ENCODE measurements at places on chromosomes 2 and 18.

- DNase-seq, result no peak
Observed at GRCh38 chr2:237201461-237202287, 116.0 kb downstream of the COPS8 start.

GRCh38 chr18:75141734-75142133, 67.2 kb downstream of the PTGR3 start:
- no peak for DNase-seq

DNA sequence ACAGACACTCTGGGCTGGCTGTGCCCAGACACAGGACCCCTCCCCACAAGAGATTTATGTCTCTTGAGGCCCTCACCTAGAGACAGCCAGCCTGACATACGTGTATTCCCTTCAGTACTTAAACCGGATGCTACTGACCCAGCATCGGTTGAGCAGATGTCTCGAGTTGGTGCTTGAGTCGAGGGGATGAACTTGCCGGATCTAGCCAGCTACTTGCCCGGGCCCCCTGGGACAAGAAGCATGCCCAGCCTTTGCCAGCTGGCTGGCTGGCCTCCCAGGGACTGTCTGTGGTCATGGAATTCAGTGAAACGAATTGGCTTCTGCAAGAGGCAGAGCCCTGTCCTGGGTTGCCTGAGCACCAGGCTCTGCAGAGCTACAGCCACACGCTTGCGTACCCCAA, 36.0 kb downstream of the DNMT3A start:
- DNase-seq, result no peak

- DNase-seq, result no peak
Observed at GRCh38 chr2:234374736-234375135, 122.1 kb downstream of the ARL4C start.

DNA sequence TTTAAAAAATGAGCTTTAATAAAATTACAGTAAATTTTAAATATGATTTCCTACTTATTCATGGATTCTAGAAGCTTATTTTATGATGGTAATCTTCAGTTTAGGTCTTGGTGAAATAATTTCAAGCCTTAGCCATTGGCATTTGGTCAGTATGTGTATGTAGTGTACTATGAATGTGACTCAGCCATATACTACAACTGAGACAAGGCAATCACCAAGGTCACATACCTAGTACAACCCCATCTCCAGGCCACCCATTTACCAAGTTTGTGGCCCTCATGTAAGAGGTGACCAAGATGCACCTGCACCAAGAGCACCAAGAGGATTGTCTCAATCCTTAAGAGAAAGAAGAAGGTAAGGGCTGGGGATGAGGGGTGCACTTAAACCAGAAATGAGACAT, 54.8 kb upstream of the FRZB start:
- no peak for DNase-seq

- peak; percentile 31 for DNase-seq
Observed at GRCh38 chr2:88159955-88160415, 10.2 kb upstream of the THNSL2 start.

GRCh38 chr2:31324016-31324633, 90.2 kb downstream of the EHD3 start:
- no peak for DNase-seq

DNA sequence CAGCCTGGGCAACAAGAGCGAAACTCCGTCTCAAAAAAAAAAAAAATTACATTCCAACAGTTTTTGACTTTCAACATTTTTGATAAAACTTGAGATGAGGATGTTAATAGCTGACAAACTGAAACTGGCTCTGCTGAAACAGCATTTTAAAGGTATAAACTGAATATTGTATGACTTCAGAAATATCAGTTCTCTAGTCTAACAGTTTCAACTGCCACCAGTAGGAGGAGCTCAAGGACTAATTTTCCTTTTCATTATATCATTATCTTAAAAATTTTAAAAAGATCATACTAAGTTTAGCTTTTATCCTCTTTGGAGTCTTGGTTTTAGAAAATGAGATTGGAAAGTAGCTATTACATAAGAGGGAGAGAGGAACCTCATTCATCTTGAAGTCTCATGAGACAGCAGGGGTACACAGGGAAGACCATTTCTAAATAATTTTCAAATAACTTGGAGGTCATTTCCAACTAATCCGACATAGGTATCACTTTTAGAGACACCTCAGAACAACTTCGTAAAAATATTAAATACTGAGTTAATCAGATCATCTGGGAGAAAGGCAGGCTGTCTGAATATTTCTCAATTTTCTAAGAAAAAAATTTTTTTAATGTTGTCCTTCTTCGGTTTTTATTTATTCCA, 37.6 kb upstream of the MCM6 start:
- DNase-seq, result no peak

DNA sequence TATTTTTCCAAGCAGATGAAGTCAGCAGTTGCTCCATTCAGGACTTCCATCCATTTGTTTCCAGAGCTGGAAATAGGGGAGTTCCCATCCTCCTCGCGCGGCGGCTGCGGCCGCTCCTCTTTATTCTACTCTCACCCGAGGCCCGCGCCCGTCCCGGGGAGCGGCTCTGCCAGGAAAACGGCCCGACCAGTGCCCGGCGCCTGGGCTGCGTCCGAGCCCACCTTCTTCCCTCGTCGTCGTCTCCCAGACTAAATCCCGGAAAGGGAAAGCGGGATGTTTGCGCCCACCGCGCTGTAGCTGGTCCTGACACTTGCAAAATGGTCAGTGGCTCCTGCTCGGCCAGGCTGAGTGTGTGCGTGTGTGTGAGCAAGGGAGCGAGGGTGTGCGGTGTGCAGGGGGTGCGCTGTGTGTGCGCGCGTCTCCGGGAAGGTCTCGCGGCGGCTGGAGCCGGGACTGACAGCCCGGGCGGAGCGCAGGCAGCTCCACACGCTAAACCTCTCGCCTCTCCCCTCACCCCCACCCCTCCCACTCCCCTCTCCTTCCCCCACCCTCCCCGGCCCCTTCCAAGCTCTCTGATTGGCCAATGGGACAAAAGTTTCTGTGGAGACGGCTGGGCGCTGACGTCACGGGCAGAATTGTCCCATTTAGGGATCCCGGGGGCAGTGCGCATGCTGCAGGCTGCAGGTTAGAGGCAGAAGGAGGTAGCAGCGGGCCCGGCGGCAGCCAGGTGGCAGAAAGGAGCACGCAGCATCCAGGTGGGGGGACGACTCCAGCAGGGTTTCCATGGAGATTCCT, at the start of gene NOL4:
Gene NOL4, minus strand, starts transcription at position 491 of the 795 bp plus-strand sequence. CDS start 1,660 bp downstream, outside the sequence.
- DNase-seq, result no peak

GRCh38 chr2:224173933-224174332, 134.8 kb upstream of the SERPINE2 start:
- DNase-seq, result no peak

DNA sequence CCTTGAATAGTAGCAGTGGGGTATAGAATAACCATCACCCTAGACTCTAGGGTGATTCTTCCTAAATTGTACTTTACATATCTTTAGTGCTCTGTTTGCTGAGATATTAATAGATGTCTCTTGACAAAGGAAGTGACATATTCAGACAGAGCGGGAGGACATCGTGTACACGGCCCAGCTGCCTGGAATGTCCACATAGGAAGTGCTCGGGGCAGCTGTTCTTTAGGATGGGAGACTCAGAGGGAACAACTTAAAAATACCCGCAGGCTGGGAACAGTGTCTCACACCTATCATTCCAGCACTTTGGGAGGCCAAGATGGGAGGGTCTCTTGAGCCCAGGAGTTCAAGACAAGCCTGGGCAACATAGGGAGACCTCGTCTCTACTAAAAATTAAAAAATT, 206.1 kb downstream of the FAM210A start:
- DNase-seq, result no peak

- DNase-seq, result no peak
Observed at GRCh38 chr2:143251681-143252080, 122.5 kb downstream of the ARHGAP15 start.

DNA sequence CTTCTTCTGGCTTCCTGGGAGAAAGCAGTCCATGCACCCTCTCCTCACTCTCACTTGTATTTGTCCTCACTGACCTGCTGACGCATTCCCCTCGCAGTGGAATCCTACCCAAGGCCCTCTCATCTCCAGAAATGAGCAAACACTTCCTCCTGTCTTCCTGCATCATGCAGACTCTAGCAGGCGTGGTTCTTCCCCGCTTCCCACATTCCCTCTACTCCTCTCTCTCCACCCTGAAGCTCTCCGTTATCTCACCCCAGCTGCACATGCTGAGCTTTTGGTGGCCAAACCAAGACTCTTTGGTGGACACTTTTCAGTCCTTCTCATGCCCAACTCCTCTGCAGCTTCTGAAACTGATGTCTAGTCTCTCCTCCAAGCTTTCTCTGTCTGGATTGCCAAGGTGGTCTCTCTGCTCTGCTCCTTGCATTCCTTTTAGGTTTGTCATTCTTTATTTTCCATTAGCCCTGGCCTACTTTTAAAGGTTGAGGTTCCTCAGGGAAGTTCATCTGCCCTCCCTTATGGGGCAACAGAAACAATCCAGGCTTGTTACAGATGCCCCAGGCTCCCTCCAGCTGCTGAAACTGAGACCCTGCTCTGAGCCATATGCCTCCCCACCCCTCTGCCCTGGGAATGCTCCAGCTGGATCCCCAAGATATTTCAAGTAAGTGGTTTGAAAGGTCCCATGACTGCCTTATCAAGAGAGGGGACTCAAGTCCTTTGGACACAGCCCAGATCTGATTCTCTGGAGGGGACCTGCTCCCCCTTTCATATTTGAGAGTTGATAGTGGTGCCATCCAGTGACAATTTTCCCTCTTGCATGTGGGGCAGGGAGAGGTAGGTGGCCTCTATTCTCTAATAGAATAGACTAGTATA, 835 bp upstream of the IL18RAP start:
- no peak for DNase-seq

DNA sequence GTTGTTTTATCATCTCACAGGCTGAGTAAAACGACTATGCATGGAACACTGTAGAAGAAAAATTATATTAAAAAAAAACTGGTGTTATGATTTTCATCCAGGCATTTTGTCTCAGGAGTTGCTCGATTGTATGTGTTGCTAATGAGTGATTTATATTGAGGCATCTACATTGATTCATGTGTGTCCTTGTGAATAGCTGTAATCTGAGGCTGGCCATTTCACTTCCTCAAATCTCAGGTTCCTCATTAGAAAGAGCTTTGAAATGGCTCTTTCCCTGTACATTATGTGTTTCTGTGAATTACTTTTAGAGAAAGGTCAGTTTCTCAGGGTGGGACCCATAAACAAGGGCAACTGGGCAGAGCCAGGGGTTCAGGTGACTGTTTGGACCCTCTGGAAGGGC, 2.3 kb downstream of the IL18R1 start:
- DNase-seq, result no peak

GRCh38 chr2:22518641-22519040, 866.3 kb upstream of the KLHL29 start:
- no peak for DNase-seq

DNA sequence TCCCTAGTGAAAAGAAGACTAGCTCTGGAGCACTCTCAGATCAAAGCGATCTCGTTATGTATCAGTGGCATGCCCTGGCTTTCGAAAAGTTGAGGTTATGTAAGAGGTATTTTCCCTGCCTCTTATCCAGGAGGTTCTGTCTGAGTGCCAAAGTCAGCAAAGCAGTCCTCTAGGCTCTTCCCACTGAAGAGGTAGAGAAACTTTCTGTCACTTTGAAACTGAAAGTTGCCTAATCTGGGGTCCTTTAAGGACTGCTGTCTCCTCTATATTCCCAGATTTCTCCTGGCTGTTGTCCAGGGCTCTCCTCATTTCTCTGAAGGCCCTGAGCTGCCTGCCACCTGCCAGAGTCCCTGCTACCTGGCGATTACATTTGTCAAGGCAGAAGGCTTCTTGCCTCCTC, 96.3 kb downstream of the B3GNT2 start:
- no peak for DNase-seq

DNA sequence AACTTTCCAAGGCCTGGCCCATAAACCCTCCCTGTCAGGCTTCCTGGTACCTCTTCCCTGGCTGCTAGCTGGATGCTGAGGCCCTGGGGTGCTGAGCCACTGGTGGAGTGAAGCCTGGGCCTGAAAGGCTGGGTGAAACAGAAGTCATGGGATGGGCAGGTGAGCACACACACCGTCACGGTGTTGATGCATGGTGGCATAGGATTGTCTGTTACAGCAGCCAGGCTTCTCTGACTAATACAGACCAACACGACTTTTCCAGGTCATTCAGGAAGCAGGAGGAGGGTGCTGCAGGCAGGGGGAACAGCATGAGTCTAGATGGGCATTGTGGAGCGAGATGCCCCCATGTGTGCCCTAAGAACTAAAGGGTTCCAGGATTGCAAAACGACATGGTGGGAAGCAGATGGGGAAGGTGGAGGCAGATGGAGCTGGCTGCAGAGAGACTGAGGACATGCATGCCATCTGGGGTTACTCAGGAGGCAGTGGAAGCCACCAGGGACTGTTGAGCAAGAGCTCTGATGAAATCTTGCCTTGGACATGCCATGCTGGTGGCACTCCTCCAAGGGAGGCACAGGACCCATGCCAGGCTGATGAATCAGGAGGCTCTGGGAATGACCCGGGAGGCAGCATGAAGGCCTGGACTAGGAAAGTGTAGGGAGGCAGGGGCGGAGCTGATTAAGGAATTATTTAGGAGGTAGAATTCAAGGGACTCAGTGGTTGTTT, 480.9 kb downstream of the TSN start:
- DNase-seq, result no peak

- no peak for DNase-seq
Observed at GRCh38 chr2:33785201-33786106, 186.4 kb upstream of the FAM98A start.

DNA sequence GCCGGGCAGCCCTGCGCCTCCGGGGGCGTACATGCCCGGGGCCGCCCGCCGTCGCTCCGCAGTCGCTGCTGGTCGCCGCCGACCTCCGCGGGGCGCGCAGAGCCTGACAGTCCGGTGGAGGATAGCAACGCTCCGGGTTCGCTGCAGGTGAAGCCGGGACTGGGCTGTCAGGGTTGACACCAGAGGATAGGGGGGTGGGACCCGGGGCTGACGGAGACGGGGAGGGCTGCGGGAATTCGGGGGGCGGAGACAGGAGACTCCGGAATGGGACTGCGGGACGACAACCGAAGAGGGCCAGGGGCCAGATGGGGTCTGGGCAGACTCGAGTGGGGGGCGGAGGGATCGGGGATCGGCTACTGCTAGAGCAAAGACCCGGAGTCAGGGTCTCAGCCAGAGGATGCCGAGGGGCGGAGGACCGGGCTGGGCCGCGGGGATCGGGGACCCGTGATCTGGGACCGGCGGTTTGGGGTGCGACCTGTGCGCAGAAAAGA, 403 bp downstream of the TMEM127 start:
- DNase-seq, result no peak

GRCh38 chr2:29059624-29060023, 14.7 kb downstream of the PCARE start:
- DNase-seq, result no peak

DNA sequence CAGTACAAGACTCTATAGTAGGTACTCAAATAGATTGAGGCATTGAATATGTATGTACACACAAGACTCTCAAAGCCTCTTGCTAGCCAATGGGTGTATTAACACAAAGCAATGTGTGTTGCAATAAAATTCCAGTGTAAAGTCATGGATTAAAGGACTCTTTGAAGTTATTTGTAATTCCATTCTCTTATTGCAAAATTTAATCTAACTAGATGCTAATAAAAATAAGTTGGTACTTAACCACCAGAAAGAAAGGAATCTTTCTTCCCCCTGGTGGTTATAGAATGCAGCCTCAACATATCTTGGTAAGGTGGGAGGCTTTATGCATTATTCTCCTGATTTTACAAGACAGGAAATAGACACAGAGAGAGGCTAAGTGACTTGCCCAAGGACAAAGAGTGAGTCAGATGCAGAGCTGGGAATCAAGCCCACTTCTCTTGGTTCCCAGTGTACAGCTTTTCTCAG, 18.0 kb downstream of the LRP1B start:
- DNase-seq, result no peak

- no peak for DNase-seq
Observed at GRCh38 chr2:234840336-234840735, 111.5 kb upstream of the SH3BP4 start.

- DNase-seq, result no peak
Observed at GRCh38 chr2:173708806-173709205, 256.4 kb downstream of the SP3 start.

Data from activated CD4-positive, alpha-beta T cell treated with anti-CD3 and anti-CD28 coated beads for 1 hour (primary cell).